ENCODE measurements at places on chromosomes 16 and 17.

DNA sequence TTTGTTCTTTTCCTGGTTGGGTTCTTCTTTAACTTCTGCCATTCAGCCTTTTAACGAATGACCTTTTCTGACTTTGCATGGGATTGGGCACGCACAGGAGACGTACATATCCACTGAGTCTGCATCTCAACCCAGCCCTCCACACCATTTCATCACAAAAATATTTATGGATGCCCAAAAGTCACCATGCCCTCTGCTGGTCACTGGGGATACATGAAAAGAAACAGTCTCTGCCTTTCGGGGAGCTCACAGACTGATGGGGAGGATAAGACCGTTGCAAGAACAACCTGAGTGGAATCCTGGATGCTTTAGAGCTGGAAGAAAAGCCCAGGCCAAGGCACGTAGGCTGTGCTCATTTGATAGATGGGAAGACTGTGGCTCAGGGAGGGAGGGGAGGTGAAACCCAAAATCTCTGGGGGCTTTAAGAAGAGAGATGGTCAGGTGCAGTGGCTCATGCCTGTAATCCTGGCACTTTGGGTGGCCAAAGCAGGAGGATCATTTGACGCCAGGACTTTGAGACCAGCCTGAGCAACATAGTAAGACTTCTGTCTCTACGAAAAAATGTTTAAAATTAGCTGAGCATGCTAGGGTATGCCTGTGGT is 7.9 kb upstream of the MT2A start:
- peak; percentile 61 for DNase-seq

GRCh38 chr17:10357768-10358167 is 15.0 kb downstream of the MYH13 start:
- DNase-seq, result peak; percentile 50

DNA sequence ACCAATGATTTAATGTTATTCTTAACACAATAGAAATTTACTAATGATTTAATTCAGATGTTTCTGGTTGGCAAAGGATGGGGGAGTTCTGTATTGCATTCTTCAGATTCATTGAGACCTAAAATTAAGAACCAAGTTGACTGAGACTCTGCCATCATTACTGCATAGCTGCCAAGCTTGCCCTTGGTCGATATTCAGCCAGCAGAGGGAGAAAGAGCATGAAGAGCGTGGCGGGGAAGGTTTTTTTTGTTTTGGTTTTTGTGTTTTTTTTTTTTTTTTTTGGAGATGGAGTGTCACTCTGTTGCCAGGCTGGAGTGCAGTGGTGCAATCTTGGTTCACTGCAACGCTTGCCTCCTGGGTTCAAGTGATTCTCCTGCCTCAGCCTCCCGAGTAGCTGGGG is 659.4 kb upstream of the EEF2KMT start:
- peak; percentile 20 for DNase-seq

- DNase-seq, result no peak
Observed at GRCh38 chr16:66809765-66810164, 8.4 kb upstream of the TERB1 start.

DNA sequence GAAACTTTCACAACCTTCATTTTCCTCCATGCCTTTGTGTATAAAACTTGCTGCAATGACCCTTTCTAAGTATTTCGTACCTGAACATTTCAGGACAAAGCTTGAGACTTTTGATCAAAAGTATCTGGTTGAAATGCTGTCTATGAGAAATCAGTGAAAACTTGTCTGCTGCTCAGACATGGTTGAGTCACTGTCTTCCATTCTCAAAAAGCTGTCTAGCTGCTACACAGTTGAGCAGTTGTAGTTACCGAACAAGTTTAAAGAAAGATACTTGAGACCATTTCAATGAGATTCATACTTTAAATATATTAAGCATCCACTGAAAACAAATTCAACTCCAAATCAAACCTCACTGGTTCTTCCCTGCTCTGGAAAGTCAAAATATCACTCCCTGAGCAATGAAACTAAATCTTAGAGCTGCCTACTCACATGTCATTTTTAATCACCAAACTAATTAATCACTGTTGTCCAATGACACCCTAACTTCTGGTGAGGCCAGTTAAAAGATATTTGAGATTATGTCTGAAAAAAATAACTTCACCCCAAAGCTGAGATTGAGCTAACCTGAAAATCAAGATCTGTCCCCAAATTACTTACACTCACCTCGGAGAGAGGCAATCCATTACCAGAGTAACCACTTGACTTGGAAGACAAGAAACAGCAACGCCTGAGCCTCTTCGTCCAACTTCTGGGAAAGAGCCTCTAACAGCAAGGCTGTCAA is 488 bp downstream of the TMEM100 start:
- no peak for DNase-seq

DNA sequence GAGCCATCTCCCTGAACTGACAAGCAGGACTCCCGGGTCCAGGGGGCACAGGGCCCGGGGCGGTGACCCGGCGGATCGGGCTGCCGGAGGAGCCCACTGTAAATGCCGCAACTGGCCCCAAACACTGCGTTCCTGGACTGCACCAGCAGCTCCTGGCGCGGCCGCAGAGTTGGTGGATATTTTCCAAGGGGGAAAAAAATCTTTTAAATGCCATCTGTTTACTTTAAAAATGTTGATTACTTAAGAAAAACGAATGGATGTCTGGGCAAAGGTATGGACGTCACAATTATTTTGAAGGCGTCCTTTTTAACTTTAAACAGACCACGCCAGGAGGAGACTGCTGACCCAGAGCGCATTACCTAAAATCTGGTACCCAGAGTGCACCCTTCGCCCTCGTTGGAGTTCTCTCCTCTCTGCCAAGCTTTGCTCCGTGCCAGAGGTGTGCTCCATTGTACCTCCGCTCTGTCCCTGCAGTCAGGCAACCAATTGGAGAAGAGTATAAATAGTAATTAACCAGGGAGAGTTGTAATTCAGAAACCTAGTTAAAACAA is 3.4 kb downstream of the HS3ST3B1 start:
- DNase-seq, result no peak

GRCh38 chr16:24023621-24024020 is 187.8 kb downstream of the PRKCB start:
- DNase-seq, result no peak

DNA sequence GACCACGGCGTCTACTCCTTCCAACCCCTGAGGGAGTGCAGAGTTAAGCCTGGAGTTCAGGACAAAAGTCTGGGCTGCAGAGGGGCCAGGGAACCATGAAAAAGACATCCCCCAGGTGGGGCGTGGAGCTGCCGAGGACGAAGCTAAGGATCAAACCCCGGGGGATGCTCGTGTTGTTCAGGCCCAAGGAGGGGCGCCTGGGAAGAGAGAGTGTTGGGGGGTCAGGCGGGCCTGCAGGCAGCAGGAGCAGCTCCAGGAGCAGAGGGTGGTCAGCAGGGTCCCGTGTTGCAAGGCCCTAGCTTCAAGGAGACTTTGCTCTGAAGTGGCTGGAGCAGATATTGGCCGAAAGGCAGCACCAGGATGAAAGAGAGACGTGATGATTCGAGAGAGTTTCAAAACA is 26.7 kb downstream of the NECAB2 start:
- DNase-seq, result no peak

- DNase-seq, result no peak
Observed at GRCh38 chr17:74243013-74243755, 29.8 kb downstream of the TTYH2 start.

GRCh38 chr16:69910964-69911363 is 40.2 kb upstream of the CLEC18A start:
- no peak for DNase-seq

DNA sequence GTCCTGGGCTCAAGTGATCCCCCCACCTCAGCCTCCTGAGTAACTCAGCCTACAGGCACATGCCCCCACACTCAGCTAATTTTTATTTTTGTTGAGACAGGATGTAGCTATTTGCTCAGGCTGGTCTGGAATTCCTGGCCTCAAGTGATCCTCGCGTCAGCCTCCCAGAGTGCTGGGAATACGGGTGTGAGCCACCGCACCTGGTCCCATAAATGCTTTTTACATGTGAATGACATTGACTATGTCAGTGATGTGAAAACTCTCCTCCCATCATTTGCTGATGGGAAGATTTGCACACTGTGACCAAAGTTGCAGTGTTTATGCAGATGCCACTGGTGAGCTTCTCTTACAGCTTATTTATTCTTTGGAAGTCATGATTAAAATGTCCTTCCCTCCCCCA is 15.0 kb downstream of the PLCD3 start:
- no peak for DNase-seq

GRCh38 chr17:7113273-7114071 is 1.1 kb downstream of the ASGR2 start:
- no peak for DNase-seq

DNA sequence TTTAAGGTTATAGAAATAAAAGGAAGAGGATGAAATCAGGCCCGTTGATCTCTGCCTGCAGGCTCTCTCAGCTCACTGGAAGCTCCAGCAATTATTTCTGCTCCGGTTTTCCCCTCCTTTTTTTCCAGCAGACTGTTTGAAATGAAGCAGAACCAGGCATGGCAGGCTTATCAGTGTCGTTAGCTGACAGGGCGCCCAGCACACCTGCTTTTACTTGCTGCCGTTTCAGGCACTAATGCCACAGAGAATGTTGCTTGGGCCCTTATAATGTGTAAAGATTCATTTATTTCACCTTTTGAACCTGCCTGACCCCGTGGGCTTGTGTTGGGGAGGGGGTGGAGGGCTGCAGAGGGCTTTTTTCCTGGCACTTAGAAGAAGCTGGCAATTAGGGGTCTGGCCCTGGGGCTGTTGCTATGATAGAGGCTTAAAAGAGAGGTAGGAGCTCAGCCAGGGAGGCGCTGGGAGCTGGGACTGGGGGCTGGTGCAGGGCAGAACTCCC is 108.1 kb downstream of the IRX3 start:
- DNase-seq, result no peak

- peak; percentile 40 for DNase-seq
Observed at GRCh38 chr17:75876938-75877751, 1.2 kb downstream of the TRIM47 start.

- no peak for DNase-seq
Observed at GRCh38 chr17:72829883-72830282, 262.6 kb downstream of the SLC39A11 start.

DNA sequence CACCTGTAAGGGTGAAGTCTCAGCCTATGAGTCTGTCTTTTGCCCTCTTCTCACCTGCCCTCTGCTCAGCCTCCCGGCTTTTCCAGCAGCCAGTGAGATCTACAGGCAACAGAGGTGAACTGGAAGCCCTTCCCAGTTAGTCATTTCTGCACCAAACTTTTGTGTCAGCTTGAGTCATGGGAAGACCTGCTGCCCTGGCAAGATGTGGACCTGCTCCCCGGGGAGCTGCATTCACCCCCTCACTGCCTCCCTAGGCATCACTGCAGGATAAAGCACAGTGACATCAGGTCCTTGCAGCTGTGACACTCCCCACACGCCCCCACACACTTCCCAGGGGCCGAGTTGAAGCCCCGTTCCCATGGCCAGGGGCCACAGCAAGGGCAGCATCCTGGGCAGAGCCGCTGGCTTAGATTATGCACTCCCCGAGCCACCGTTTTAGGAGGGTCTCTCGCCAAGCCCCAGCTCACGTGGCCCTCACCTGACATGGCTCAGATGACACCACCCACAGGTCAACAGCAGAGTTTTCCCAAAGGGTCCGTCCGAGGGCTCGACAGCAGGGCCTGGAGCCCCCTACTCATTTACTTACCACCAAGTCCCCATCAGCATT is 6.5 kb upstream of the ABR start:
- no peak for DNase-seq

DNA sequence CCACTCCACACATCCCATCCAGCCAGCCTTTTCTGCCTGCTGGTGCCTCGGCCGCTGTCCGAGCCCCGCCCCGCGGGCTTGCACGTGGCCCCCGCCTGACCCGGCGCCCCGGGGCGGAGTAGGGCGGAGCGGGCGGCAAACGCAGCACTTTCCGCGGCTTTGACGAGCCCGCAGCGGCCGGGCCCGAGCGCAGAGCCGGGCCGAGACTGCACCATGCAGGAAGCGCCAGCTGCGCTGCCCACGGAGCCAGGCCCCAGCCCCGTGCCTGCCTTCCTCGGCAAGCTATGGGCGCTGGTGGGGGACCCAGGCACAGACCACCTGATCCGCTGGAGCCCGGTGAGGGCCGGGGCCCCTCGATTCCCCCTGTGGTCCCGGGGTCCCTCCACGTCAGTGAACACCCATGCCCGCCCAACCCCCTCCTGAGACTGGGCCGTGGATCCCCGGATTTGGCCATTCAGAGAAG is at the start of gene HSF4:
HSF4 (plus strand) TSS at position 147 of the 463 bp plus-strand sequence; CDS start at position 214, 67 bp downstream.
- DNase-seq, result no peak

- no peak for DNase-seq
Observed at GRCh38 chr17:49691677-49692191, 13.8 kb upstream of the SPOP start.

DNA sequence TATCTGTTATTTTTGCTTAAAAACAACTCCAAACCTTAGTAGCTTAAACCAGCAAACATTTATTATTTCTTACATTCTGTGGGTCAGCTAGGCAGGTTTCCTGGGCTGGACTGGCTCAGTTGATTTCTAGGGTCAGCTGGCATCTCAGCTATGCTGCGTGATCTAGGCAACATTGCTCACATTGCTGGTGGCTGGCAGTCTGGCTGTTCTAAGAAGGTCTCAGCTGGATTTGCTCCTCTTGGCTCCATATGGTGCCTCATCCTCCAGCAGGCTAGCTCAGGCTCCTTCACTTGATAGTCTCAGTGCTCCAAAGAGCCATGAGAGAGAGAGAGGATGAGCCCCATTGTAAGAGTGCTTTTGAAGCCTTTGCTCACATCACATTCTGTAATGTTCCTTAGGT is 470.6 kb upstream of the CDH5 start:
- DNase-seq, result no peak

DNA sequence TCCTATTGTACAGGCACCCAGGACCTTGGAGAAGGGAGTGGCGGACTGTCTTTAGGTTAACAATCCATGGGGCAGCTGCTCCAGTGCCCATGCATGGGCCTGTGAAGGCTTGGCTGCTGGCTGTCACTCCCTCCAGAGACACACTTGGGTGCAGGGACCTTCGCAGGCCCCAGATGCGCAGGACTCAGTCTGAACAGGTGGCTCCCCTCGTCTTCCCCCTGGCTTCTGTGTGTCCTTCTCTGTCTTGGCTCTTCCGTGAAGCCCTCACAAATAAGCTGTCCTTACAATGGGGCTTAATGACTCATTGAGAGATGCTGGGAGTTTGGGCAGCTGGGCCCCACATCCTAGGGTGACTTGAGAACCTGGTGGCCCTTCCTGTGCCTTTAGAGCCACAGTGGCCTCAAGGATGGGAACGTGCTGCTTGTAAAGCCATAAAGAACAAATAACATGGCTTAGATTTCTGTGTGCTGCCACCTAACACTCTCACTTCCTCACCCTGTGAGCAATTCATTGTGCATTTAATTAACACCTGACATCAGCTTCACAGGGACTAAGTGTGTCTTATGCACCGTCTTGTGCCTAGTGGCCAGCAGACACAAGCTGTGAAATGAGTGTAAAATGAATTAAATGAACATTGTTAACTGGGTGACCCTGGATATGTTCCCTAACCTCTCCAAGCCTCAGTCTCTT is 340.7 kb downstream of the SNX29 start:
- DNase-seq, result peak; percentile 26

- DNase-seq, result no peak
Observed at GRCh38 chr17:47785538-47786123, 36.0 kb downstream of the OSBPL7 start.

- no peak for DNase-seq
Observed at GRCh38 chr16:3281222-3281820, 2.0 kb upstream of the ZNF263 start.

GRCh38 chr16:58614212-58614611 is 15.4 kb downstream of the CNOT1 start:
- DNase-seq, result no peak

- DNase-seq, result peak; percentile 71
Observed at GRCh38 chr16:24036614-24037013, 200.8 kb downstream of the PRKCB start.

Data from NCI-H82 (cell line).